ENCODE measurements at places on chromosomes 1 and 21.

- DNase-seq: no peak
Observed at GRCh38 chr1:61191433-61191720, 109.0 kb downstream of the NFIA start.

- DNase-seq: no peak
Observed at GRCh38 chr1:180527101-180527669, 24.8 kb upstream of the ACBD6 start.

DNA sequence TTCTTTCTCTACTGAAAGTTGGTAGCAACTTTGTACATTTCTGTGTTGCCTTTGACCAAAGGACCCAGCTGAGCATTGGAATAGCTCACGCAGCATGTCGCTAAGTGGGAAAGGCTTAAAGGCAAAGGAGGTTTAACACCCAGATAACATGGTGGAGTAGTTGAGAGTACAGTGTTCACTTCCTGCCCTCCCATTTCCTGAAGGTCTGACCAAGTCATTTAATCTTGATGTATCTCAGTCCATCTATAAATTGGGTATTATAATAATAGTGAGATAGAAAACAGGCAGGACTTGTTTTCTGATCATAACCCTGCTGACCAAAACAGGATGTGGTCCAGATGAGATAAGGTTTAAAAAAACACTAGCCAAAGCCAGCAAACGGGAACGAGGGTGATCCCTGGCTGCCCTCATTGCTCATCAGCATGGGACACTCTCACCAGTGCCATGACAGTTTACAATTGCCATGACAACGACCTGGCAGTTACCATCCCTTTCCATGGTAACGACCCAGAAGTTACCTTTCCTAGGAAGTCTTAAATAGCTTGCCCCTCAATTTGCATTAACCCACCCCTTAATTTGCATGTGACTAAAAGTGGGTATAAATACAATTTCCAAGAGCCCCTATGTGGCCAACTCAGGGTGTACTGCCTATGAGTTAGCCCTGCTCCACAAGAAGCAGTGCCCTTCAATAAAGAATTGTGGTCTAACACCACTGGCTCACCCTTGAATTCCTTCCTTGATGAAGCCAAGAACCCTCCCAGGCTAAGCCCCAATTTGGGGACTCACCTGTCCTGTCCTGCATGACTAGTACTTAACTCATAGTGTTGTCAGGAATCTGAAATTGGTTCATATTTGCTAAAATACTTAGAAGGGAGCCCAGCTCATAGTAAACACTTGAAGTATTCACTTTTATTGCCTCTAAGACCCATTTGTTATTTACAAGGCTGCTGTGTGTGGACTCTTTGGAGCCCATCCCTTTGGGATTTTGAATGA, 28.4 kb upstream of the FHAD1 start:
- DNase-seq: no peak

- DNase-seq: no peak
Observed at GRCh38 chr1:152964536-152964935, 5.9 kb upstream of the SPRR4 start.

DNA sequence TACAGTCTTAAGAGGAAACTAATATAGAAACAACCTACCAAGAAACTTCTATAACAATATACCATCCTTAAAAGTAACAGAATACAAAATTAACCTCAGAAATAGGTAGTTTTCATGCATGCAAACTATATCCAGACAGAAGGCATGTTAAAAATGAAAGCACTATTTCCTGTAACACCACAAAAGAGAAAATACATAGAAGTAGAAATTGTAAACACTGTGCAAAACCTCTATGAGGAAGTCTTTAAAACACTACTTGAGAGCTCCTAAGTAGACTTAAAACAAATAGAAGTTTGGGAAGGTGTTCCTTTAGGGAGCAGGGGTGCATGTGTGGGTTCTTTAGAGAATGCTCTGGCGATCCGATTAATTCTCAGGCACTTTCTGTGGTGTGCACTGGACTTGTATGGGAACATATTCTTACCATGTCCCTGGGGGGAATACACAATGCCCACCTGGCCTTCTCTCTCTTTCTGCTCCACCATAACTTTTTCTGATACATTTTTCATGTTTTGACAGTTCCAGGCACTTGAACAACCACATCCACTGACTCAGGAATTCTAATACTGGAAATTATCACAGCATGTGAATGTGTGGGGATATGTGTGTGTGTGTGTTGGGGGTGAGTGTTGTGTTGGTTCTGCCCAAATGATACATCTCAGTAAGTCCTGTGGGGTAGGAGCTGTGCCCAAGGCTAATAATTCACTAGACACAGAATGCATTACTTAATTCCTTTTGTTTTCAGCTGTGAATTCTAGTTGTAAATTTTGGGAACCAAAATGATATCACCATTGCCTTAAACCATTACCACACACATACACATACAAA, 866.3 kb upstream of the B3GALT2 start:
- DNase-seq: no peak

- DNase-seq: no peak
Observed at GRCh38 chr1:221439747-221440501, 302.0 kb downstream of the DUSP10 start.

GRCh38 chr1:154878371-154879037, 8.4 kb upstream of the KCNN3 start:
- peak; percentile 81 for DNase-seq

DNA sequence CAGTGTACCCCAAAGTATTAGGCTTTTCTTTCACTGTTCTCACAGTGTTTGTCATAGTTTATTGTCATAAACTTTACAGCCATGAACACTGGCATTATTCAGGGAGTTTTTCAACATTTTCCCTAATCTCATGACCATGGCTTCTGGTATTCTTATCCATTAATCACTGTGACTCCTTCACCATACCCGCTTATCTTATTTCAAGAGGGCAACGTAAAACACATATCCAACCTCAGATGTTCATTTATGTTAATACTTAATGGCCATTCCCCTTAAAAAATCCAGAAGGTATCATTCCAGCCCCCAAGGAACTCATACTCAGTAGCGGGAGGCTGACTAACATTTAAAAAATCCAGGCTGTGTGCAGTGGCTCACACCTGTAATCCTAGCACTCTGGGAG, 78.5 kb upstream of the RGS4 start:
- no peak for DNase-seq

GRCh38 chr21:28207436-28208173, 785.1 kb downstream of the LTN1 start:
- DNase-seq: no peak

DNA sequence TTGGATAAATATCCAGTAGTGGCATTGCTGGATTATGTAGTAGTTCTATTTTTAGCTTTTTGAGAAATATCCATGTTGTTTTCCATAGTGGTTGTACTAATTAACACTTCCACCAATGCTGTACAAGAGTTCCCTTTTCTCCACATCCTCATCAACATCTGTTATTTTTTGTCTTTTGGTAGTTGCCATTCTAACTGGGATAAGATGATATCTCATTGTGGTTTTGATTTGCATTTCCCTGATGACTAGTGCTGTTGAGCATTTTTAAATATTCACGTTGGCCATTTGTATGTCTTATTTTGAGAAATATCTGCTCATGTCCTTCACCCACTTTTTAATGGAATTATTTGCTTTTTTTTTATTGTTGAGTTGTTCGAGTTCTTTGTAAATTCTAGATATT, 183.9 kb downstream of the PTPRU start:
- no peak for DNase-seq

DNA sequence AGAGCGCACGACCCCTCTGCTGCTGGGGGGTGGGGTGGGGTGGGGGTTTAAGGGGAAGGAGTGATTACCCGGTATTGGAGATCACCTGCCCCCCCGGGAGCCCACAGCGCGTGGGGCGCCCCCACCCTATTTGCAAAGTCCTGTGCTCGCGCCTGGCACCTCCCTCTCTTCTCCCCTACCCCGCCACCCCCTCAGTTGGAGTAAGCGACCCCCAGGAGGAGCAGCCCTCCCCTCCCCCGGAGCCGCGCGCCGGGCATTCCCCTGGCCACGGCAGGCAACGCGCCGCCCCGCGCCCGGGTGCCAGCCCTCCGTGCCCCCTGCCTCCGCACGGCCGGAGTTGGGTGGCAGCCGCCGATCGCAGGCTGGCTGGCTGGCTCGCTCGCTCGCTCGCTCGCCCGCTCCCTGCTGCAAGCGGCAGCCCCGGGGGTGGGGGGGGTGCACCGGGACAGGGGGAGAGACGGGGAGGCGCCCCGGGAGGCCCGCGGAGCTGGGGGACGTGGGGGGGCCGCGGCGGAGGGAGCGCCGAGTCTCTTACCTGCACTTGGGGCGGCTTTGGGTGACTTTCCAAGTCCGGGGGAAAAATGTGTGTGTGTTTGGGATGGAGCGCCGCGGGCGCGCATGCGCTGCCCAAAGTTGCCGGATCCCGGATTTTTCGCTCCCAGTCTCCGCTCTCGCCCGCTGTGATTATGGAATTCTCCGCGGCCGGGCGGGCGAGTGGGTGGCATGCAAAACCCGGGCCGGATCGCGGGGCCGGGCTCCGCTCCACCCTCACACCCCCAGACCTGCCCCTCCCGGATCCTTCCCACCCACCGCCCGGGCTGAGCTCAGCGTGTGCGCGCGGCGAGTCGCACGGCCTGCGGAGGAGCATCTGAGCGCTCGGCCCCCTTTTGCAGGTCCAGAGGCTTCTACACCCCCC, at the start of gene CASZ1:
CASZ1 (minus strand) TSS at position 618 of the 916 bp plus-strand sequence. CDS start 102,757 bp downstream, outside the sequence.
- DNase-seq: peak; percentile 93

- no peak for DNase-seq
Observed at GRCh38 chr1:96366516-96366915, 355.1 kb upstream of the PTBP2 start.

- DNase-seq: no peak
Observed at GRCh38 chr1:157734321-157734720, 33.8 kb upstream of the FCRL3 start.

DNA sequence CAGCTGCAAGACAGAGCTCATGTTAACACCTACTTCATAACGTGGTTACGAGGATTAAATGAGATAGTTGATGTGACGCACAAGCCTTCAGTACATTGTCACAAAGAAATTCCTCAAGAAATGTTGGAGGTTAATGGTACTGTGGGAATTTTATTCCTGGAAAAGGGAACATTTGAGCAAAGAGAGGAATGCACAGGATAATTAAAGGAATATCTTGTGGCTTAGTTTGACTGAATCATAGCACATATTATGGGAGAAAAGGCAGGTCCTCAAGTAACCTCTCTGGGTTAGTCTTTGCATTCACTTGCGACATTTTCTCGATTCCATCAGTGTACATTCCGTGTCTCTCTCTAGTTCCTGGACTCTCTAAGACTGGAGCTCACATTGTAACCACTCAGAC, 300.2 kb upstream of the DUSP10 start:
- no peak for DNase-seq

DNA sequence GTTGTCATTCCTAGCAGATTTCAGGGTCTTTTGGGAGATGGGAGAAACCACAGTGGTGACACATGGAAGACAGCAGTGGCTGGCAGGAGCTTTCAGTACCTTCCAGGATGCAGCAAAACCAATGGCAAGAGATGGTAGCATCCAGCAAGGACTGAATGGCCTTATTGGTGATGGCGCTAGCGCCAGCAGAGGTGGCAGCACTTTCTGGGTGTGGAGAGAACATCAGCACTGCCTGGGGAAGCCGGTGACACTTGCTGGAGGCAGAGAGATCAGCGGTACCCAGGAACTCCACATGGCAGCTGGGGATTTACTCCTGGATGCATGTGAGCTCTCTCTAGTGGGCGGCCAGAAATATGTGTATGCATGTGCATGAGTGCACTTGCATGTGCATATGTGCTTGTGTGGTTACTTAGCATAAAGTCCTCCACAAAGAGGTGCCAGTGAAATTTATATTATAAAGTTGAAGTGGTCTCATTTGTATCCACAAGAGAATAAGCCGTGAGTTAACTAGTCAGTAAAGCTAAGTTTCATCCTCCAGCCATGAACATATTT, 364.7 kb downstream of the LMX1A start:
- no peak for DNase-seq

GRCh38 chr1:113433184-113433583, 42.9 kb downstream of the MAGI3 start:
- DNase-seq: no peak

GRCh38 chr1:70499695-70500094, 88.6 kb downstream of the CTH start:
- no peak for DNase-seq

- DNase-seq: peak; percentile 6
Observed at GRCh38 chr1:92168657-92169056, 49.1 kb upstream of the C1orf146 start.

DNA sequence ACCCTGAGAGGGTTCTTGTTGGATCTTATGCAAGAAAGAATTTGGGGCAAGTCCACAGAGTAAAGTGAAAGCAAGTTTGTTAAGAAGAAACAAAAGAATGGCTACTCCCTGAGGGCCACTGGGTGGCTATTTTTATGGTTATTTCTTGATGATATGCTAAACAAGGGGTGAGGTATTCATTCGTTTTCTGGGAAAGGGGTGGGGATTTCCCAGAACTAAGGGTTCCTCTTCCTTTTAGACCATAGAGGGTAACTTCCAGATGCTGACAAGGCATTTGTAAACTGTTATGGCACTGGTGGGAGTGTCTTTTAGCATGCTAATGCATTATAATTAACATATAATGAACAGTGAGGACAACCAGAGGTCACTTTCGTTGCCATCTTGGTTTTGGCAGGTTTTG, 18.2 kb upstream of the IFI6 start:
- no peak for DNase-seq

DNA sequence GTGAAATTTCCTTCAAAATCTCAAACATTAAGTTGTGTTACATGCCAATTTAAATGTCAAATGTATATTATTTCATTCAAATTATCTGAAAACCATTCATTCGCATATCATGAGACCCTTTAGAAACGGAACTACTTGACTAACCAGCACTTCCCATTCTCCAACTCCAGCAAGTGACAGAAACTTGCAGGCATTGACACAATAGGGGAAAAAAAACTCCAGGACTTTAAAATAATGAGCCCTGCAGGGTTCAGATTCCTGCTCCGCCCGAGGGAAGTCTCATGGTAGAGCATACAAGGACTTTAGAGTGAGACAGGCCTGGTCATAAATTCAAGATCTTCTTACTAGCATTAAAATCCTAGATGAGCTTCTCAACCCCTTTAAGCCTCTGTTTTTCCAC, 138.9 kb downstream of the NR5A2 start:
- DNase-seq: no peak

DNA sequence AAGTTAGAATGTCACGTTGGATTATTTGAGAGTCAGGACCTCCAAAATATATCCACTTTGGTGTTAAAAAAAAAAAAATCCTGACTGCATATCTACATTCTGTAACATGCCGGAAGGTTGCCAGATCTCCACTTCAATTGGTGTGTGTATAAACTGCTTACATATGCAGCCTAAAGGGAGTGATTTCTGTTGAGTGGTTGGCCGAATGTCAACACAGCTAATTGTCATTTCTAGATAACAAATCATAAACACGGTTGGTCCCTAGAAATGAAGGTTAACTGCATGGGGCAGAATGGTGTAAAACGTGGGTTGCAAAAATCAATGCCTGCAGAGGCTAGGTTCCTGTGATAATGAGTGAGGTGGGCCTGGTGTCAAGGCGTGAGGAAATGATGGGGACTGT, 15.0 kb upstream of the ROR1 start:
- DNase-seq: no peak

DNA sequence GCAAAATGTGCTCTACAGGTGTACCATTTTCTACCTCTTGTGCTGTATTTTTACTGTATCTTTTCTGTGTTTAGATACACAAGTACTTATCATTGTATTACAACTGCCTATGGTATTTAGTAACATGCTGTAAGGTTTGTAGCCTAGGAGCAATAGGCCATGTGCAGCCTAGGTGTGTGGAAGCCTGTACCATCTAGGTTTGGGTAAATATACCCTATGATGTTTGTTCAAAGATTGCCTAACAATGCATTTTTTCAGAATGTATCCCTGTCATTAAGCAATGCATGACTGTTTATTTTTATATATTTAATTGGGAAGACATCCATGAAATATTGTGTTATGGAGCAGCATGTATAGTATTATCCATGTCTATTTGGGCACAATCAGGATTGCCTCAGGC, 11.0 kb downstream of the ETV3L start:
- no peak for DNase-seq

Data from neuronal stem cell (in vitro differentiated cells).